ENCODE measurements at places on chromosomes 5 and 9.
A peak's percentile ranks its signal among the peaks of the same experiment; 100 is the strongest.

DNA sequence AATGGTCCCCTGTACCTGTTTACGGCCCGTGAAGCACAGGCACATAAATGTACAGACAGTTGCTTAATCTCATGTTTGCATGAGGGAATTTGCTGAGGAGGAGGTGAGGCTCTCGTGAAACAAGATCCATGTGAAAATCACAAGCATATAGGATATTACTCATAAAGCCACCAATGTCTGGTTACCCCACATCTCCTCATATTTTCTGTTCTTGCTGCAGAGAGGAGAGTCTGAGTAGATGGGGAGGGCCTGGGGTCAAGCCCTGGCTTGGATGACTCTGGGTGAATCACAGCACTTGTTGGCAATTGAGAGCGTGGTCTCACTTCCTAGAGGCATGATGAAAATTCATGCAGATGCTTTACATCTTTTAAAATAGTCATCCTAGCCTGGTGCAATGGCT lies 975 bp downstream of the AGXT2 start:
- no peak for DNase-seq

DNA sequence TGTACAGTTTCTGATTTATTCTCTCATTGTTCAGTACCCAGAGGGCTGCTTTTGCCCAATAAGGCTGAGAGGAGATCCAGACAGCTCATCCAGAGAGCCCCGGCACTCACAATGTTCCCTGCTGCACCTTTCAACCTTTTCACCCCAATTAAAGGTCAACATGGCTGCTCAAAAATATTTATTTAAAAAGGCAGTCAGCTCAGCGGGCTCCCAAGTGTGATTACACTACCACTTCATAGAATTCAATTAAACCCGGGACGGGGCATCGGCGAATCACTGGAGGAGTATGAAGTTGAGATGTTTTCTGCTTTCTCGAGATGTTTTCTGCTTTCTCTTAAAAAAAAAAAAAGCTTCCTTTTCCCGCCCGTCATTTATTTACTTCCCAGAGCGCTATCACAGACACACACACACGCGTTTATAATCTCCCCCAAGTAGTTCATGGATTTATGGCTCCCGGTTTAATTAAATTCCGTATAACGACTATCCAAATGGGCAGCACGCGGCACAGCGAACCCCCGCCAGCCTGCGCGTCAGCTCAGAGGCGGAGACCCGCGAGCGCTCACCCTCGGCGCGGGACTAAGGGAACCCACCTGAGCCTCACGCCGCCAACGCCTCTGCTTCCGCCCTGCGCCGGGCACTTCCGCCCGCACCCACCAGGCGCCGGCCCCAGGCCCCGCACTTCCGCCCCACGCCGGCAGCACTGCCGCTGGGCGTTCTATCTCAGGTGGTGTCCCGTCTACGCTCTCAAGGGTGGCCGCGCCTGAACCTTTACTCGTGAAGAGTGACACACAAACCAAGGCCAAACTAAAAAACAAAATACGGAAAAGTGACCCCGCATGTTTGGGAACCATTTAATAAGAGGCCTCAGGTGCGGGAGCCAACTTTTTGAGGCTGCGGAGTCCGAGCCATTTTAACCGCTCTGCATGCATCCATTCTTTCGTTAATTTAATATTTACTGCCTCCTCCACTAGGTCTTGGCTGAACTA lies at the start of gene C5orf63:
TSS of gene C5orf63 (minus strand) at position 642 of the 986 bp plus-strand sequence. CDS start 14,507 bp downstream, outside the sequence.
- DNase-seq = peak; percentile 51

GRCh38 chr9:95268681-95269080 lies 48.8 kb downstream of the FANCC start:
- no peak for DNase-seq

DNA sequence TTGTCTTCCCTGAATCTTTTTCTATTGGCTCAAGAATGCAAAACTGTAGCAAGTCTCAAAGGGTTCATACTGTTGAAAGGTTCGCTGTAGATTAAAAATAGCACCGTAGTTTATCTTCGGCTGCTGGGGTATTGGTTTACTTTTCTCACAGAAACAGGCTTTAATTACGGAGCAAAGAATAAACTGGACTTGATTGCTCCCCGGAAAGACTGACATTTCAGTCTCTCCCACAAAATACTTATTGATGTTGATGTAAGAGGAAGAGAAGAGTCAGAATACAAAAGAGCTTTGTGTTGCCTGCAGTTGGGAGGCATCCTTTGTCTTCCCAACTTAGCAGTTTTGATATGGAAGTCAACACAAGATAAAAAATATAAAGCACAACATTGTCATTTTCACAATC lies 183.9 kb upstream of the DMAC1 start:
- DNase-seq = no peak

DNA sequence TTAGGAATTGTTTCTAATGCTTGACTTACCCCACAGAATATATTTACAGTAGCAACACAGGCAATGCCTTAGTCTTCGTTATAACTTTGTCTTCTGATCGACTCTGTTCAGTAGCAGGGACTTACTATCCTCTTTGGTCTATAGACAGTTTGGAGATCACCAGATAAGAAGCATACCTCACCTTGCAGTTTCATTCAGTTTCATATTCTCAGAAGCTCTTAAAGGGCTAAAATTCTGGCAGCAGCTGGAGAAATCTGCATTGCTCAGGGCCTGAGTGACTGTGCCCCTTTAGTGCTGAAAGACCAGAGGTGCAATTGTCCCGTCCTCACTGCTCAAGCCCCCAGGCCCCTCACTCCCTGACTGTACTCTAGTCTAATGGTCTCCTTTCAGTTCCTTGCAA lies 26.0 kb downstream of the ZBTB43 start:
- no peak for DNase-seq

- no peak for DNase-seq
These were observed 117.9 kb downstream of the MTX3 start for GRCh38 chr5:79873187-79873586.

GRCh38 chr5:45437752-45438151 lies 258.4 kb downstream of the HCN1 start:
- DNase-seq = no peak

DNA sequence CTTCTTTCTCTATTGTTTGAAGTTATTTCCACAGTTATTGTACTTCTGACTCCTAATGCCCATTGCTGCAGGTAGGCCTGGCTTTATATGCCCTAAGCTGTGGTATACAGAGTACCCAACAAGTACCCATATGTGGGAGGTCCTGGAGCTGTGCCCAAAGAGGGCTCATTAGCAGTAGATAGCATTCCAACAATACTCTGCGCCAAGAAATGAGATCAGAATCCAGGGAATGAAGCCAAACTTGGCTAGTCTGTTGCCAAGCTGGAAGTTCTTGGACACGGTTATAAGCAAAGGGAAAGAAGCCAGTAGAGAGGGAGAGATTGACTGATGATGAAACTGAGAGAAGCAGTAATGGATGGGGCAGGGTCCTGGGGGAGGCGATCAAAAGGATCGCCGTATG lies 29.7 kb upstream of the FAM169A start:
- no peak for DNase-seq

GRCh38 chr5:159104051-159104651 lies 4.4 kb upstream of the EBF1 start:
- no peak for DNase-seq

DNA sequence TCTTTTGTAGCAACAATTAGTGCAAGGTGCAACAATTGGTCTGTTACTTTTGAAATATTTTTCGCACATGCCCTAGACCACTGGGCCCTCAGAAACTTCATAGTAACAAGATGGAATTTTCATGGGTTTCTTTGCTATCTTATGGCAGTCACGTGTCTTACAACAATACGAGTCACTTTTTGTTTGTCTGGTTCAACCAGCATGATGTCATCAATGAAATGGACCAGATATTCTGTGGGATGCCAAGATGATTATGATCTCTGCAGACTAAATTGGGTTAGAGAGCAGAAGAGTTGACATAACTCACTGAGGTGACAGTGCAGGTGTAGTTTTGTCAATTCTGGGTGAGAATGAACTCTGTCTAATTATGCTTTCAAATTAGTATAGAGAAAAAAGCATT lies 239.6 kb upstream of the RIOK2 start:
- no peak for DNase-seq

DNA sequence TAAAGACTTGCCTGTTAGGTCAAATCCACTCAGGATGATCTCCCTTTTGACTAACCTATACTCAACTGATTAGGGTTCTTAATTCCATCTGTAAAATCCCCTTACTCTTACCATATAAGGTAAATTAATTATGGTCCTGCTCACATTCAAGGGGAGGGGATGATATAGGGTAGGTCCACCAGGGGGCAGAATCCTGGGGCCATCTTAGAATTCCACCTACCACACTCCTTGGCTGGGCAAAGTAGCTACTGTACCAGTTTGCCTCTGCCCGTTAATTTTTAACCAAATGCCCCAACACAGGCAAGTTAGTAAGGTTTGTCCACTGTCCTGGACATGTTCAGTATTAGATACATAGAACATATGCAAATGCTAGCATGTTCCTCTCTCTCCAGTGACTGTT lies 262.4 kb downstream of the SEMA5A start:
- no peak for DNase-seq

- DNase-seq = no peak
These were observed 159.8 kb upstream of the LHFPL2 start for GRCh38 chr5:78808380-78808779.

DNA sequence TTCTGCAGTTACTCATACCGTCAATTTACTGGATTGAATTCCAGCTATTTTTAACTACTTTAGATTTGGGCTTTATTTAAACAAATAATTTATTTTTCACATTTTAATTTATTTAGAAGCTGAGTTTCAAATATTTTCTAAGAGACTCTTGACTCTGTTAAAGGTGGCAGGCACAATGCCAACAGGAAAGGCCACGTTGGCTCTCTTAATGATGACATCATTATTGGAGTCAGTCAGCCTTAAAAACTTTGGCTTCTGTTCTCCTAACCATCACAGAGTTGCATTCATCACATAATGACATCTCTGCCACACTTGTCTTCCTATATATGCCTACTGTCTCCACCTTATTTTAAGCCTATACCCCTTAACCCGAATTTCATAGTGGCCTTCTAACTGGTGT lies 172.3 kb upstream of the PLPPR1 start:
- DNase-seq = no peak

GRCh38 chr9:9177081-9177480 lies 1377.5 kb upstream of the DMAC1 start:
- no peak for DNase-seq

GRCh38 chr5:14600846-14601245 lies 19.3 kb downstream of the OTULINL start:
- DNase-seq = no peak

DNA sequence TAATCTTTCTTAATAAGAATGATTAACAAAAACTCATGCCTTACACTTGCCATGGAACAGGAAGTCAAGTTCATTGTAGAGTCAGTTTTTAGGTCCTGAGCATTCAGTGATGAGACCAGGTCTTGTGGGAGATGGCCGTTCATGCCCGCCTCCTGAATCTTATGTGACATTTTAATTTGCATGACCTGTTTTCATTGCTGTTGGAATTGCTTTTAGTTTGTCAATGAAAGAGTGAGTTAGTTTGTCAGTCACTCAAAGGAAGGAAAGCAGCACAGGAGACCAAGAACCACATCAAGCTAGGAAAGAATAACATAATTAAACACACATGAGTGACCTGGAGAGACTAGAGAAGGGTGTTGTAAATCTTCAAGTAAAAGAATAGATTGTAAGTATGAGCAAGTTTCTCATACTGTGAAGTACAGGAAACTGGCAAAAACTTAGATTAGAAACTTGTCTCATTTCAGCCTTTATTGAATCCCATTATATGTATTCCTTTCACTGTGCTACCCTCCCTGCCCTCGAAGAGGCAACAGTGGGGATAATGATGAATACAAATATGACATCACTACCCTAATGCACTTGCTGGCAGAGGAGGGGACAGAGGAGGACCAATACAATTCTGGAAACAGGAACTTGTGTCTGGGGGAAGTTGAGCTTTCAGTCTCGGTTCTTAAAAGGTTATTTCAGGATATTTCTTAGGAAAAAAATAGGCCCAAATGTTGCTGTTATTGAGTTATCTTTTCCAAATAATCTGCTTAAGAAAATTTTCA lies 64.3 kb upstream of the C6 start:
- DNase-seq = no peak

- no peak for DNase-seq
These were observed 214.5 kb downstream of the AUH start for GRCh38 chr9:91147079-91147708.

DNA sequence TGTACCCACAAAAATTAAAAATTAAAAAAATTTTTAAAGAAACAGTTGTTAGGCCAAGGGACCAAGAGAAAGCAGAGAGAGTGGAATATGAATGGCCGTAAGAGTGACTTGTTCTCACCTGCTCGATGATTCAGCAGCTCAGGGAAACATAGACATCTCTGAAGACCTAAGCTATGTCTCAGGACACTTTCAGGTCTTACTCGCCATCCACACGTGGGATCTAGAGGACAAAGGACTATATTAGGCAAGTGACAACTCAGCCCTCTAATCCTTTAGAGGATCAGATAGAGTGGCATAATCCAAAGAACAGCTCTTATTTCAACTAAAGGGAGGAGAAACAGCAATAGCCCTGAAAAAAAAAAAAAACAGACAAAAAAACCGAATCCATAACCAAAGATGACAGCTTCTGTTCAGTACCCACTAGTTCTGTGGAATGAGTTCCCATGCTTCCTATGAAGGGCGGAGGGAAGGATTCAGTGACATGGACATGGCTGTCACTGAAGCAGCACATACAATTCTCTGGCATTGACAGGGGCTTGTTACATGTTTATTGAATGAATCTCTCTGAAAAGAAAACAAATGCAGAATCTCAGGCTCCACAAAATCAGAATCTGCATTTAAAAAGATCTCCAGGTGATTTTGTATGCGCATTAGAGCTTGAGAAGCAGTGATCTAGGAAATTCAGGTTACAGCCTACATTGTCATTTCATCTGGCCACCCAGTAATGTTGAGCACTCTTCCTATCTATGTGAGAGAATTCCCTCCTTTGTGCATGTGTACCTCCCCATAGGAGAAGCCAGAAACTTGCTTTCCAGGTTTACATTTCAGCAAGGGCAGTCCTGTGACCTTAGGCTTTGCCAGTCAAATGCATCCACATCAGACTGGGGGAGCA lies 96.0 kb downstream of the KIAA1958 start:
- no peak for DNase-seq

DNA sequence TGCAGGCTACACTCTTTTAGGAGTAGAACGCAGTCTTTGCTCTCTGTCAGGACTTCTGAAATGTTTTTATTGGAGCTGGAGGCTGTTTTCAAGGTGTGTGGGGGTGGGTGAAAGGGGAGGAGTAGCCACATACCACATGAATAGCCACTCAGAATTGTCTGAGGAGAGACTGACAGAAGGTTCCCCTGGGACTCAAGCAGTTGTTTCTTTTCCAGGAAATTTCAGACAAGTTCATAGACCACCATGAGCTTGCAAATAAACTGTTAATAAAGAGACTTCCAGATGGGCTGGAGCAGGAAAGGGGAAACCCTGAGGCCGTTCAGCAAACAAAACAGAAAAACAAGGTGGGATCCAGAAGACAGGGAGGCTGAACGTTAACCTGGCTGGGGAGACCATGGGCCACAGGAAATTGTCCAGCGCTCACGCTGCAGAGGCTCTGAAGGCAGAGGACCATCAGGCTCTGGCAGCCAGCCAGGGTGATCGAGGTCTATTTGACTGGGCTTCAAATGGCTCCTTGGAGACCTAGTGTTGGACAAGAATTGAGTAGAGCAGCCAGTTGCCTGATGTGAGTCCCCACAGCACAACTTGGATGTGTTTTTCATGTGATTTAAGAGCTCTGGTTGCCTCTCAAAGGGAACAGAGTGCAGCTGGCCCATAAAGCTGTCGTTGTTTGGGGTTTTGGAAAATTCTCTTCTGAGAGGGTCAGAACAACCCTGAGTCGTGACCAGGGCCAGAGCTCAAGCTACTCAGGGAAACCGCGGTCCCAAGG lies 159.2 kb upstream of the RAI14 start:
- DNase-seq = no peak
